ENCODE measurements at places on chromosomes 13 and 19.

DNA sequence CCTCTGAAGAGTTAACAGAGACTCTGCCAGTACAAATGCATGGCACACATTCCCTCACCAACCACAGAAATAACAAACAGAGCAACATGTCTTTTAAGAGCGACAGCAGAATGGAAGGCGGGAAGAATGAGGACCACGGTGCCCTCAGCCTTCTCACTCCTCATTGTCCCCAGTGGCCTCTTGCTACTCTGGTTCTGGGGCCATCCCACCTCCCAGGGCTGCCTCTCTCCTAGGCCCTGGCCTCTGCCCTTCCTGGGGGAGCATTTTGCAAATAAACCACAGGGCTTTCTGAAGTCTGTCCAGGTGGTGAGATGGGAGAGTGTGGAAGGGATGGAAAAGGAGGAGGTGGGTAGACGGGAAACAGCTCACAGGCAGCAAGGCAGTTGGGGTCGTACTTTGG lies 28.3 kb downstream of the CYP2B6 start:
- DNase-seq, result no peak

DNA sequence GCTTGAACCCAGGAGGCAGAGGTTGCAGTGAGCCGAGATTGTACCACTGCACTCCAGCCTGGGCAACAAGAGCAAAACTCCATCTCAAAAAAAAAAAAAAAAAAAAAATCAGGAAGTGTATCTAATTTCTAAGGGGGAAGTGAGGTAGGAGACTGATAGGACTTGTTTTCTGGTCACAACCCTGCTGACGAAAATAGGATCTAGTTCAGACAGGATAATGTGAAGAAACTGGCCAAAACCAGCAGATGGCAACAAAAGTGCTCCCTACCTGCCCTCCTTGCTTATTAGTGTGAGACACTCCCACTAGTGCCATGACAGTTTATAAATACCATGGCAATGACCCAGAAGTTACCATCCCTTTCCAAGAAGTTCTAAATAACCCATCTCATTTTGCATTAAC lies 36.0 kb upstream of the KPNA3 start:
- DNase-seq, result no peak

DNA sequence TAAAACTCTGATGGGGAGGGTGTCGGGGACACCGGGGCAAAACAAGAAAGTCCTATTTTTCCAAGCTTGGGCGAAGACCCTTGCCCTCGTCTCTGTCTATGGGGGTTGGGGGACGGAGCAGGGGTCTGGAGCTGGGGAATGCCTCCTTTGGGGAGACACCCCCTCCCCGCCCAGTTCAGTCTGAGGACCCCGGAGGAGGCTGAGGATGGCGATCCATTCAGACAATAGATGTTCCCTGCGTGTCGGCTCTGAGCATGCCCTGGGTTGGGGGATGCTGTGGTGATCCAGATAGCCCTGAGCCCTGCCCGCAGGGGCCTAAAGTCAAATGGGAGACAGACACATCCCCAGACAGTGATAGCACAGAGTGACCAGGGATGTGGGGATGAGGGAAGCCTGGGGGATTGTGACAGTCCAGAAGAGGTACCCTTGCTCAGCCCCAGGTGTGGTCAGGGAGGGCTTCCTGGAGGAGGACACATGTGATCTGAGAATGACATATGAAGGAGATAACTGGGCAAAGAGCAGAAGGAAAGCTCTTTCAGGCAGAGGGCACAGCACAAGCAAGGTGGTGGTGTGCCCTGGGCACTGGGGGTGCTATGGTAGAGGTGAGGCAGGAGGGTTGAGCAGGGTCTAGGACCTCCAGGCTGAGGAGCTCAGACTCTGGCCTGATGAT lies 9.1 kb downstream of the LRFN3 start:
- DNase-seq, result no peak

- DNase-seq, result no peak
These were observed 2.3 kb downstream of the DHRS12 start for GRCh38 chr13:51801631-51802099.

GRCh38 chr13:68888832-68889231 lies 1218.8 kb upstream of the ATXN8OS start:
- no peak for DNase-seq

GRCh38 chr19:46975011-46975924 lies 44.4 kb upstream of the NPAS1 start:
- no peak for DNase-seq

GRCh38 chr13:69198706-69199105 lies 908.9 kb upstream of the ATXN8OS start:
- no peak for DNase-seq
